ENCODE measurements at places on chromosomes 13 and 19.

DNA sequence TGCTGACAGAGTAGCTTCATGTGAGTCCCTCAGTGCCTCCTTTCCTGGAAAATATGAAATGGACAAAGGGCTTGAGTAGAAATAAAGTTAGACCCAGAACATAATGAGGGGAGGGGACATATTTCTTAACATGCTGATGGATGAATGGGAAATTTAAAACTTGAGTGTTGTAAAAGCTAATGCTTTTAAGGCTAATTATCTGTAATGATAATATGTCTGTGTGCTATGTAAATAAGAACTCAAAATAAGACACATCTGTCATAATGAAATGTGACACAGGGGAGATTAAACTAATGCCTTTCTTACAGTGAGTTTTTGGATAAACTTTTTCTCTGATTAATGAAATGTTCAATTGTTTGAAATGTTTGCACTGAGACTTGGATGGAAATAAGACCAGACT is 65.8 kb upstream of the RFXAP start:
- DNase-seq = no peak

DNA sequence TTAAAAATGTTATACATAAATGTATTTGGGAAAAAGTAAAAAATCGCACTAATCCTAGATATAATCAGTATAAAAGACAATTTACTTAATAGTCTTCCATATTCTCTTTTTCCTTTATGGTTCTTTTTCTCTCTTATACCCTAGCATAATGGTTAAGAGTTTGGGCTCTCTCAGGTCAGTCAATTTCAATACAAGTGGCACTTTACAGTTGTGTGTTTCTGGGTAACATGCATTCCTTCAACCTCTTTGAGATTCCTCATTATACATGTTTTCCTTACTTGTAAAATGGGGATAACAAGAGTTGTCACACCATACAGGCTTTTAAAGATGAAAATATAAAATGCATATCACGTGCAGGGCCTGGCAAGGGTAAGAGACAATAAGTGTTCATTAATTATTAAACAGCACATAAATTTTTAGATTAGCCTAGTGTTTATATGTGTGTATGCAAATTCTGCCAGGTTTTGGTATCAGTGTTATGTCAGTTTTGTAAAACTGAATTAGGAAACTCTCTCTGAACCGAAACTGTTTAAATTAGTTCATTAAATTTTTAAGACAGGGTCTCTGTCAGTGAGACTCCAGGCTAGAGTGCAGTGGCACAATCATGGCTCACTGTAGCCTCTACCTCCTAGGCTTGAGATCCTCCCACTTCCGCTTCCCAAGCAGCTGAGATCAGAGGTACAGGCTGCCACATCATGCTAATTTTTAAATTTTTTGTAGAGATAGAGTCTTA is 49.8 kb downstream of the ELF1 start:
- no peak for DNase-seq

- DNase-seq = peak; percentile 79
These were observed 46.5 kb downstream of the MLLT1 start for GRCh38 chr19:6233056-6233826.

- no peak for DNase-seq
These were observed 220.9 kb downstream of the POU4F1 start for GRCh38 chr13:78382491-78382890.

DNA sequence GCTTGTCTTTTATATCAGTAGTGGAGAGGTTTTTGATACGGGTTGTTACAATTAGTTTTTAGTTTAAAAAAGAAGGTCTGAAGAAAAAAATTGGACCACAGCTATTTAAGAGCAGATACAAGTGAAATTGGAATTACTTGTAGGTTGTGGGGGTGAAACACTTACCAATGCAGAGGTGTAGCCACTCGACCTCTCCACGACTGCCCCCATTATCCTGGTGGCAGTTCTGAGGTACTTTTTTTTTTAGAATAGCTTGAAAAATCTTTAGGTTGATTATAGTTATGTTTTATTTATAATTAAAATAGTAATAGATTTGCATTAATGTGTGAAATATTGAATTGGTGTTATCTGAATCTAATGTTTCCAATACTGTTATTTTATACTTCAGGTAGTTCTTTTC is 60.7 kb downstream of the PAN3 start:
- DNase-seq = no peak

DNA sequence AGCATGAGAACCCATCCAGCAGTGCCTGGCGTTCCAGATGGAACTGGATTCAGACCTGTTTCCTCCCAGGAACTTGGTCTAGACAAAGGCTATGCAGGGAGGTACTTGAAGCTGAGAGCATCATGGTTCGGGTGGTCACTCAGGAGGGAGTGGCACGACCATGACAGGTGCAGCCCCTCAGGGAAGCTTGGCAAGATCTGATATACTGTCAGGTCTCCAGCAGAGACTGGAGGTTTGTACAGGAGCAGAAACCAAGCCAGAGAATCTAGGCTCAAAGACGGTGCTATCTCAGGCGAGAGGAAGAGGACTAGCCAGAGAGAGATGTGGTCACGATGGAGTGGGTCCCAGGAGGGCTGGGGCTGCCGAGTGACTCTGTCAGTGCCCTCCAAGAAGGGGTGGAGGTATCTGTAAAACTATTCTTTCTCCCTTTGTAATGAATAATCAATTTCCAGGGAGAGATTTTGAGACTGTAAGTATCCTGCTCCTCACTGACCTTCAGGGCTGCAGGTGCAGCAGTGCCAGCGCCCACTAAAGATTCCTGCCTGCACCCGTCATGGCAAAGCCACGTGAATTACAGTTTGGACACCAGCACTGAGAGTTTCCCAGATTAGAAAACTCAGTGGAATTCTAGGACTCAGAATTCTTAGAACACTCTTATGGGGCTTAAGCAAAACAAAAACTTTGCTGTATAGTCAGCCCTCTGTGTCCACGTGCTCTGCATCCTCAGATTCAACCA is 10.2 kb upstream of the DCUN1D2 start:
- DNase-seq = no peak

DNA sequence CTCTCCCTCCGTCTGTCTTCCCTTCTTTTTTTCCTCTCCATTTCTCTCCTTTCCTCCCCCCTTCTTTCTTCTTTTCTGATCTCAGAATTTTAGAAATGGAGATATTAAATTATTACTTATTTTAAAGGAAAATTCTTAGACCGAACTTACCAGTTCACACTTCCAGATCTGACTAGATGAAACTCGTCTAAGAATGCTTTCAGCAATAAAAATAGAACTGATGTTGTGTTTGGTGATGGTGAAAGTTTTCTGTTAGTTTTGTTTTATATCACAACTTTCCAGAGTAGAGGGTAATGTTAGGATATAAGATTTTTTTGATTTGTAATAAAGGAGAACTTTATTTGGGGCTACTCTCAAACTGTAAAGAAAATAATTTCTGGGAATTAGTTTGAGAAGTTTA is 29.9 kb downstream of the UCHL3 start:
- DNase-seq = no peak

GRCh38 chr19:28221736-28222135 is 991.2 kb downstream of the UQCRFS1 start:
- DNase-seq = no peak

GRCh38 chr13:40207001-40207478 is 459.4 kb downstream of the FOXO1 start:
- no peak for DNase-seq

DNA sequence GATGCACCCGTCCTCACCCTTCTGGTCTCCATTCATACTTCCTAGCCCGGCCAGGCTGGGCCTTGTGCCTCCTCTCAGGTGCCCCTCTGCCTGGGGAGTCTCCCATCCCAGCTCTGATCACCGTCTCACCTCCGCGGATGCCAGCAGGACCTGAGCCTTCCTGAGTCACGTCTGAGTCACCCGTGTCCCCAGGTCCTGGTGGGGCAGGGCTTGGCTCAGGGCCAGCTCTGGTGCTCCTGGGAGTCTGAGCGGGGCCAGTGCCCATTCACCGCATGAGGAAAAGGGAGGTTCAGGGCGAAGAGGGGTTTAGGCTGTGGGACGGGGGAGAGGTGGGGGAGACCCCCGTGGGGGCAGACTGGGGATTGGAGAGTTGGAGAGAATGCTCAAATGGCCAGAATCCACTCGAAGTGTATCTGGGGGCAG is 593 bp downstream of the ATP8B3 start:
- peak; percentile 75 for DNase-seq

- DNase-seq = no peak
These were observed 1.6 kb upstream of the RAB11B start for GRCh38 chr19:8388612-8388958.

DNA sequence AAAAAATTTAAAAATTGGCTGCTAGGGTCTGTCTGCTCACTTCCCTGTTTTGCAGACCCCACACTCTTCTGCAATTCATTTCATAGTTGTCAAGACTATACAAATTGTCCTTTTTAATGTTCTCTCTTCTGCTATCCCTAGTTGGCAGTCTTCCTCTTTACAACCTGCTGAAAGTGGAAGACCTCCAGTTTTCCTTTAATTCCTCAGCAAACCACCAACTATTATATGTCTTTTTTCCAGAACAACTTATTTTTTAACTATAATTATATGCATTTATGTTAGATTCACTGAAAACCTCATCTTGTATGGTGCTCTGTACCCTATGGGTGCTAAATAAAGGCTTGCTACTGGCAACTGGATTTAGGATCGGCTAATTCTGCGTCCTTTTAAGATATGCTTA is 1.1 kb upstream of the PHF11 start:
- DNase-seq = no peak

DNA sequence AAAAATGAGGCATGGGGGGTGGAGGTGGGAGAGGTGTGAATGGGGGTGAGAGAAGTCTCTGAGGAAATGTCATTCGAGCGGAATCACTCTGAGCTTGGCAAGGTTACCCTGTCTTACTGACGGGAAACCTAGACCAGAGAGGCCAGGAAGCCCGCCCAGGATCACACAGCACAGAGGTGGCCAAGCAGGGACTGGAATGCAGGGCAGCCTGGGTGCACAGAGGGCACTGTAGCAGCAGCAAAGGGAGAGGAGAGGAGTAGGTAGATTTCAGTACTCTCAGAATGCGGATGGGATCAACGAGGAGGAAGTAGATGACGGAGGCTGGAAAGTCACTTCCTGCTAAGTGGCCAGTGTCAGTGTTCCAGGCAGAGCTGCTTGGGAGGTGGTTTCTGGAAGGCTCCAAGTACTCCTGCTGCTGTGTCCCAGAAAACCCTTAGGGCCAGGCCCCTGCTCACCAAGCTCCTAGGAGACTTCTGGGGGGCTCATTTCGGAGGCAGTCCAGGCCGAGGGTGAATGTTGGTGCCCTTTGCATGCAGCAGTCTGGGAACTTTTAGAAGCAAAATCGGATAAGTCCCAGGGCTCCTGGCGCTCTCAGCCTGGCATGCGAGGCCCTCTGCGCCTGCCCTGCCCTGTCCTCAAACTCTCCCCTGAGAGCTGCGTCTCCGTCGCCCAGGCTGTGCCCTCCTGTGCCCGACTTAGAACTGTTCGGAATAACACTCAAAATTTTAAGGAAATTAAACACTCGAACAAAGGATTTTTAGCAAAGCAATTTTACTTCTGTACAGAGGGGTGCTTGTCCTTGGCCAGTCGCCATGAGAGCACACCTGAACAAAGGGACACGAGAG is 33.5 kb downstream of the DNM2 start:
- DNase-seq = peak; percentile 48

GRCh38 chr19:37304190-37304883 is 66.6 kb upstream of the ZNF527 start:
- no peak for DNase-seq

DNA sequence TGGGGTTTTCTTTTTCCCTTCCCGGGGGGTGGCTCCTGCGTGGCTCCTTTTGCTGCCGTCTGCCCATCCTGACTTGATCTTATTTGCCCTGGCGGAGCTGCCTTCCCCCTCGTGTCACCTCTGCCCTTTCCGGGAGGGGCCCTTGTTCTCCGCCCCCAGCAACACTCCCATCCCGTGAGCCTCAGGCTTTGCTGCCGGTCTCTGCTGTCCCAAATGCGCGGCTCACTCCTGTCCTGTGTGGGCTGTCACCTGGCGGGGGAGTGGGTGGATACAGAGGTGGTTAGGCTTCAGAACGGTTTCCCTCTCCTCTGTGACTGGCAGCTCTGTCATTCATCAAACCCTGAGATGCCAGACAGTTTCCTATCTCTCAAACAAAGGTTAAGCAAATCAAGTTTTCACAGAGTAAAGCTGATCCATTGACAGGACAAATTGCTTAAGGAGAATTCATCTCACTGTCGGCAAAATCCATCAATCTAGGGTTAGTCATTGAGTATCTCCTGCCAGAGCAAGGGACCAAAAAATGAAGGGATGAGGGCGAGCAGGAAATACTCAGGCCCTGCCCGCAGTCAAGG is 84.0 kb downstream of the ANKRD10 start:
- no peak for DNase-seq

DNA sequence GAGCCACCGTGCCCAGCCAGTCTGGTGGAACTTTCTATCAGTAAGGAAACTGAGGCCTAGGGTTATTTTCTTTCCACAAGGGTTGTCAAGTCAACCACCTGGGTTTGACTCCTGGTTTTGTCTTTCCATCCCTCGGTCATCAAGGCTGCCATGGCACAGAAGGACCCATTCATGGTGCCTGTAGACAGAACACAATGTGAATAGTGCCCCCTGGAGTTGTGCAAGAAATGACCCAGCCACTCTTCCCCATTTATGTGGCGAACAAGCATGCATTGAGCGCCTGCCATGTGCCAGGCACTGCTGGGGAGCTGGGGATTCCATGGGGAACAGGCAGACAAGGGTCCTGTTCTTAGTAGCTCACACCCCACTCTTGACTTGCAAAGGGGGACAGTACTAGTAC is 4.1 kb downstream of the SMARCA4 start:
- DNase-seq = no peak

DNA sequence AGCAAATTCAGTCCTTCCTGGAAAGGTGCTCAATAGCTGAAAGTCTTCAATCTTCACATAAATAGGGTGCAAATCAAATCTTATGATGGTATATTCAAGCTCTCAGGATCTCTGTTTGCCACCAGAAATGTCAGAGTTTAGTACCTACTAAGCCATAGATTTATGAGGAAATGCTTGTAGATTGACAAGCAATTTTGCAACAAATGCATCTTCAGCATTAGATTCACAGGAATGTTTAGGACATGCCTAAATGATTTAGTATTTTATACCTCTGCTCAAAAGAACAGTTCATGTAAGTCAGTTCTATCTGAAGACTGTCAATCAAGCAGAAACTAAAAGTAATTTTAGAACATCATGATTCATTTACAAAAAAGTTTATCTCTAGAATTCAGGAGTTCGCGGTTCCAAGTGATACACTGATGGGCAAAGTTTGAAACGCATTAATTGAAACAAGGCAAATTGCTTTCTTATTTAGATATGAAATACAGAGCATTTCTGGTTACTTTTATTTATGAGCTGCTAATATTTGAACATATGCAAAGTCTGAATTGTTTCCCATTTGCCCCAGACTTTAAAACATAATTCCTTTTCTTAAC is 65.7 kb downstream of the DACH1 start:
- no peak for DNase-seq

DNA sequence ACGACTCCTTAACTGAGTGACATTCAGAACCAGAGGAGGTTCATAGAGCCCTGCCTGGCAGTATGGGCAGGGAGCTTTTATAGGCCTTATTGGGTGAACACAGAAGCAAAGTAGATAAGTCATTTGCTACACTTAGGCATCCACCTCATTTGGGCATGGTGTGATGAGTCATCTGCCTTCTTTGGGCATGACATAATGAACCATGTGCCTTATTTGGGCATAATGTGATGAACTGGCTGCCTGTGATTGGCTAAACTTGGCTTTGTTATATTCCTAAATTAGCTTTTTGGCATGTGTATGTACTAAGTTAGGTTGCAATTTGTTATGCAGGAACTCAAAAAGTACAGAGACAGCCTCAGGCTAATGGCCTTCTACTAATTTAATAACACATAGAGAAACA is 2210.2 kb upstream of the PCDH20 start:
- DNase-seq = peak; percentile 32
